Parietal lobe (tissue), 2 donors: ENCODE measurements at places on chromosomes 7 and 10. TPM values are rescaled to one million over a fixed set of nuclear protein-coding genes. Genes with fewer than 3 reads are reported as not detected.

The LRIT1 gene
- not detected for total RNA-seq

The SORBS1 gene
- total RNA-seq = 303 TPM

The CDC14C gene
- not detected for total RNA-seq

The CTAGE4 gene
- total RNA-seq = 1.6 TPM

The PLAC9 gene
- total RNA-seq = 1.3 TPM
